Activated CD8-positive, alpha-beta memory T cell treated with anti-CD3 and anti-CD28 coated beads for 24 hours (primary cell): ENCODE measurements at places on chromosomes 7 and 10.
A peak's percentile ranks its signal among the peaks of the same experiment; 100 is the strongest.

DNA sequence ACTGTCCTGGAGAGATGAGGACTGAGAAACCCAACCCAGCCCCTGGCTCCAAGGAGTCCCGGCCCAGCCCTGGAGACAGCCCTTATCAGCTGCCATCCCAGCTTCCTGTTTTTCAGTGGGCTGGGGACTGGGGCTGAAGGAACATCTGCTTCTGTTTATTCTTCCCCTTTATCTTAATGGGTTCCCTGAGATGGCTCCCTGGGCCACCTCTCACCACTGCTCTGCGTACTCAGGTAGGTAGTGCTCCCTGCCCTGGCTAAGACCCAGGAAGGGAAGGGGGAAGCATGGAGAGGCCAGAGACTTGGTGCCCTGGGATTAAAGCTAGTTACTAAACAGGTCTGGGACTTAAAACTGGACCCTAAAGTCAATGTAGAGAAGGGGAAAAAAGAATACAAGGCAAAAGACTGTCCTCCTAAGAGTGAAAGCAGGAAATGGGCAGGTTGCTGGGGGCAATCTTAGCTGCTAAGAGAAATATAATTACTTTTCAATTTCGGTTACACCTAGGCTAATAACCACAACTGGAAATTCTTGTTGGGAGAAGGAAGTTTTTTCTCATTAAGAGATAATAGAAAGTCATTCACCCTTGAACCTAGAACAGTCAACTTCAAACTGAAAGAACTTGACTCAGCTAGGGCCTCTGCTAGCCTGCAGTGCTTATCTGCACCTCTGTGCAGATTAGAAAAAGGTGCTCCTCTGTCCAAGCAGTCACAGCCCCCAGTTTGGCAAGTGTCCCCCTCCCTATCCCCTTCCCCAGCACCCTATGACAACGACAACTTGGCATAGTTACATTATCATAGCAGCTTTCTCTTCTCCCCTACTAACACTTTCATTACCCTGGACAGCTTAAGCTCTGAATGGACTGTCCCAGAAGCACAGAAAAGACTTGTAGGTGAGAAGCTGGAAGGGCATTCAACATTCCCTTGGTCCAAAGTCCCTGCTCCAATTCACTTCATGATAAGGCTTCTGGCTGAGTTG lies 65.6 kb upstream of the KDM7A start:
- no peak for DNase-seq

- DNase-seq = no peak
These were observed 105.3 kb downstream of the OAT start for GRCh38 chr10:124313374-124313773.

GRCh38 chr10:27741173-27742091 lies 4.2 kb downstream of the MKX start:
- DNase-seq = peak; percentile 67

- no peak for DNase-seq
These were observed 556.1 kb downstream of the DNAJB6 start for GRCh38 chr7:157892751-157893523.

GRCh38 chr10:119135513-119135881 lies 30.0 kb downstream of the SFXN4 start:
- no peak for DNase-seq

- no peak for DNase-seq
These were observed 72.6 kb downstream of the EPDR1 start for GRCh38 chr7:37993060-37993501.

DNA sequence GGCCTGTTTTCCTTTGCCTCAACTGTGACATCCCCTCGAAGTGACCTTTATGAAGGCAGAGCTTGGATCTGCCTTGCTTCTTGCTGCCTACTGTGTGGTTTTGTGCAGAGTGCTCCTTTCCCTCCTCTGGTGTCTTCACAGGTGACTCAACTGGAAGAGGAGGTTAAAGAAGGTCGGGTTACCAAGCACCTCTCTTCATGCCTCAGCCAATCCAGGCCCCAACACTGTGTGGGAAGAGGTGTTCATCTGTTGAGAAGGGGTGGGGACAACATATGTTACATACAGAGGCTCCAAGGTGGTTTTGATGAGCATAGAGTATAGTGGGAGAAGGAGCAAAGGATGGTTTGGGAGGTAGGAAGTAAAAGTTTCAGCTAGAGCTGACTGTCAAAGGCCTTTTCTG lies 155.7 kb downstream of the AUTS2 start:
- DNase-seq = no peak

DNA sequence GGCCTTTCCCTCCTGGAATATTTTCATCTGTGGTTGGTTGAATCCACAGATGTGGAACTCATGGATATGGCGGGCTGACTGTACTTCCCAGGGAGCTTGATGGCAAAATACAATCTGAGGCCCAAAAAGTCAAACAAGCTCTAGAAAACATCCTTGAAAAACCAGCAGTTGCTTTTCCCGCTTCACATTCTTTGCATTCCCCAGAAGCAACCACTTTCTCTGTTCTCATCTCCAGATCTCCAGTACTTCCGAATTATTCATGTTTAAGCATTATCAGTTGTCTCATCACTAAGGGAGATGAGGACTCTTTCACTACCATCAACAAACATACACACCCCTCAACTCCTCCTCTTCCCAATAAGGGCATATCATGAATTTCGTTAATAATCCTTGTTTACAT lies 55.3 kb downstream of the KIF5B start:
- no peak for DNase-seq

- no peak for DNase-seq
These were observed 301.5 kb upstream of the SHH start for GRCh38 chr7:156113731-156114130.

DNA sequence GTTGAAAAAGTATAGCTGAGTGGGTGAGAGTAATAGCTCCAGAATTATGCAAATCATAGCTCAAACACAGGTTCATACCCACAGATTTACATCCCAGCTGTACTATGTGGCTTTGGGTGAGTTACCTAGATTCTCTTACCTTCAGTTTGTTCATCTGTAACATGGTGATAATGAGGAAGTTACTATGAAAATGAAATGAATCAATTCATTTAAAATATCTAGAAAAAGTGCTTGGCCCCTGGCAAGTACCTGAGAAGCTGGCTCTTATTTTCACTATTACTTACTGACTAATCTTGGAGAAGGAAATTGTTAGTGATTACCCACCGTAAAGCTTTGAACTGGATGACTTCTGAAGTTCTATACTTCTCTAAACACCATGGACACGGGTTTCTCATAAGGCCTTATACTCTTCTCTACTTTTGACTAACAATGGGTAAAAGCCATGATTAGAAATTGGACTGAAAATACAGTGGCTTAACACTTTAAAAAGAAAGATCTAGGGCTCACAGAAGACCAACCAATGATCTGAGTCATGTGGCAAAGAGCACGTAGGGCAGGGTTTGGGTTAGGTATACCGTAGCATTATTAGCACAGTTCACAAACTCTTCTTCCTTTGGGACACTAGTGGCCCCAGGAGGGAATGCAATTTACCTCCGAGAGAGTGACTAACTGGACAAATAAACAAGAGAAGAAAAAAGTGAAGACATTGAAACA lies 149.2 kb downstream of the PLPP4 start:
- DNase-seq = no peak

DNA sequence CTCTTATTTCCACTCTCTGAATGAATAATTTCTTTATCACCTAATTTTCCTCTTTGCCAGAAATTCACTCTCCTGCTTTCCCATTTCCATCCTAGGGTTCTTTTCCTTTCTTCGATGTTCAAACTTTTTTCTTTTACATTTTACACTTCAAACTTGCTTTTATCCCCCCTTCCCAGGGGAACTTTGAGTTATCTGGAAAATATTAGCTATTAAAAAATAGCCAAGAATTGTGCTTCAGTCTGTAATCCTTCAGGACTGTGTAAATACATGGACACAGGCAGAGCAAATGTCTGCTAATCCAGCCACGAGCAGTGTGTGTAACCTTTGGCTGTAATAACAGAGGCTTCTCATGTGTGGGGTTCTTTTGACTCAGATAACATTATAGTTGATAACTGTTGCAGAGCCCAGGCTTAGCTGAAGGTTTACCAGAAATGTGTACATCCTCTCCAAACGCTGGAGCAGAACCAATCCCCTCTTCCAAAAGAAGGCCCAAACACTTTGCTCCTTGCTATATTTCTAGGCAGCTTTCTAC lies 4.6 kb downstream of the ASB4 start:
- no peak for DNase-seq

DNA sequence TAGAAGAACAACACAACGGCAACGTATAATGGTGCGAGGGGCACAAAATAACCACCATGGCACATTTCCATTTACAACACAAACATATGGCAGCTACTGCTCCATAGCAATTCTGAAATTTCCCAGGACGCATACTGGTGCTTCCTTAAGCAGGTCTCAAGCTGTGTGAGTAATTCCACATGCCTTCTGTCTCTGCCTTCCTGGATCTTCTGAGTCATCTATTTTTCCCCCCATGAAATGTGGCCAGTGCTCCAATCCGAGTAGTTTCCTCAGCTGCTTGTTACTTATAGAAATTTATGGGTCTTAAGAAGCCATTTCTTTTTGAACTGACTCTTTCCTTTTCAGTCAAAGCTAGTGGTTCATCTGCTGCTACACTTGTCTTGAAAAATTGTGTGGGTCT lies 256.6 kb upstream of the KLF6 start:
- no peak for DNase-seq

GRCh38 chr7:253581-254336 lies 36.2 kb upstream of the FOXL3 start:
- no peak for DNase-seq

GRCh38 chr10:51915031-51915542 lies 215.7 kb upstream of the CSTF2T start:
- no peak for DNase-seq

GRCh38 chr10:126397156-126397555 lies 8.9 kb upstream of the ADAM12 start:
- no peak for DNase-seq

- DNase-seq = no peak
These were observed 9.8 kb downstream of the ZNF775 start for GRCh38 chr7:150388709-150389531.

DNA sequence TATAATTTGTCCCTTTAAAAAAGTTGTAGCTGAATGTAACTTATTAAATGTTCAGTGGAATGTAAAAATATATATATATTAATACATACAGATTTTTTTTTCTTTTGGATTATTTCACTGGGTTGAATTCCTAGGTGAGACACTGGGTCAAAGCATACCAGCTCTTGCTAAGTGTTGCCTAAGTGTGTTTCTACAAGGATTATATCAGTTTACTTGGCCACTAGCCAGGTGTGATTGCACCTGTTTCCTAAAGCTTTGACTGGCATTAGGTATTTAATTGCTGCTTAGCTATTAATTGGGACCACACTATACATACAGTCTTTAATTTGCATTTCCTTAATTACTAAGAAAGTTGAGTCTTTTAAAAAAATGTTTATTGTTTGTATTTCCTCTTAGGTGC lies 5.5 kb upstream of the ELOVL3 start:
- DNase-seq = no peak
